Right ventricle myocardium inferior (tissue), 1 donor: ENCODE measurements at places on chromosomes 4 and X.
A peak's percentile ranks its signal among the peaks of the same experiment; 100 is the strongest.

GRCh38 chrX:23953908-23954269 is 46.1 kb downstream of the CXorf58 start:
- no peak for DNase-seq

DNA sequence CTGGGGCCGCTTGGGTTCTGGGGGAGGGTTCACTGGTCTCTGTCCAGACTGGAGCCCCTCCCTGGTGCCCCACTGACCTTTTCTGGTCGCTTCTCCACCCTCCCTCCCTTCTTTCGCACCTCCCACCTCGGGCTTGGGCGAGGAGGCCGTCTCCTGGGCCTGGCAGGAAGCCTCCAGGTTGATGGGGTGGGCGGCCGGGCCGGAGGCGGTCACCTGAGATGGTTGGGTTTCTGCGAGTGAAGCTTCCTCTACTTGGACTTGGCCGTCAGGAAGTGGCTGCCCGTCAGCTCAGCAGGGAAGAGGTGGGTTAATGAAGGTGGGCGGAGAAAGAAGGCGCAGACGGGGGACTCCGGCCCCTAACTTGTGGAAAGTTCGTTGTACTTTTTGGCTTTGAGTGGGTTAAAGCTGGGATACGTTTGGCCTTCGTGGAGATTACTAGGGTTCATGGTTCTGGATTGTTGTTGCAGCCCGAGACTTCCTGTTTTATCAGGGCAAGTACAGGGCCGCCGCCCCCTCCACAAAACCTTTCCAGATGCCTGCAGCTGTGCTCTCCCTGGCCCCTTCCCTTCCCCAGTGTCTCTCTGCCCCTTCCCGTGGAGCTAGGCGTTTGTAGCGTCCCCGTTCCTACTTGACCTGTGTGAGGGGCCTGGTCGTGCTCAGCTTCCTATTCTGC is 1.2 kb downstream of the AKAP17A start:
- no peak for DNase-seq

DNA sequence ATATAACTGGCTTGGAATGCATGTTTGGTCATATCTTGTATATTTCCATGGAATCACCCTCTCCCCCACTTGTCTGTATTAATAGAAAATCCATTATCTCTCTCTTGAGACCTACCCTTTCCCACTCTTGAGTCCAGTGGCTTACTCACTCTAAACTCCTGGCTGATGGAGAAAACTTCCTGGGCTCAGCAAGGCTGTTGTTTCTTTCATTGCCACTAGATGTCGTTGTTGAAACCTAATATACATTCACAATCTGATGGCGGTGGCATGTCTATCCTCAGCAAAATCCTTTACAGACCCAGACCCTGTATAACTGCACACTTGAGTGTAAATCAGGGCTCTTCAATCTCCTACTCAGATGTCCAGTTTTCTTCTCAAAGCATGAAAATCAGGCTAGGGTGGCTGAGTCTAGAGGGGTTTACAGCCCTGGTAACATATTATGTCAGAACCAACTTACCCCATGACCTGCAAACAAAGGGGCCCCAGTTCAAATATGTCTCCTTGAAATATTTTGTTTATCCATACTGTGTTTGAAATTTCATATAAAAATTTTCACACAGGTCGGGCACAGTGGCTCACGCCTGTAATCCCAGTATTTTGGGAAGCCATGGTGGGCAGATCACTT is 70.0 kb upstream of the FAM241A start:
- no peak for DNase-seq

DNA sequence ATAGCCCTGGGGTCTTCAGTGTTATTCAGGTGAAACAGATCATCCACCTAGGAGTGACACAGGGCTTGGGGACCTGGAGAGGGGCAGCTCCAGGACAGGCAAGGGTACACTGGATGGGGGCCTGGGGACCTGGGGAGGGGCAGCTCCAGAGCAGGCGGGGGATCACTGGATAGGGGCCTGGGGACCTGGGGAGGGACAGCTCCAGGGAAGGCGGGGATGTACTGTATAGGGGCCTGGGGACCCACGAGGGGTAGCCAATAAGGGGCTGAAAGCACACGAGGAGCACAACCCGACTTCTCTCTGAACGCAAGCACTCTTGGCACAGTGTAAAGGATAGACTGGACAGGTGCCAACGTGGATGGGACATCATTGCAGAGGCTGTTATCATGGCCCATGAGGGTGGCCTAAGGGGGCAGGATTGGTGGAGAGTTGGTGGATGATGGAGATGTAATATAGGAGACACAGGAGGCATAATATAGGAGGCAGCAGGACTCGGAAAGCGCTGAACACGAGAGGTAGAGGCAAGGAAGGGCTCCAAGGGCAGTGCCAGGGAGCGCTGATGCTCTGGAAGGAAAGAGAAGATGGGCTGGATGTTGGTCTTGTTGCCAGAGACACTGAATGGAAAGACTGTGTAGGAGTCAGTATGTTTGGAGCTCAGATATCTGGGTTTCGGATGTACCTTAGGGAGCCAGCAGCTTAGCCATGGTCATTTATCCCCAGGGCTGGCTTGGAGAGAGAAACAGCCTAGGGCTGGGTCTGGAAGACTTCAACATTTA is 37.9 kb upstream of the FGFBP2 start:
- DNase-seq, result no peak

DNA sequence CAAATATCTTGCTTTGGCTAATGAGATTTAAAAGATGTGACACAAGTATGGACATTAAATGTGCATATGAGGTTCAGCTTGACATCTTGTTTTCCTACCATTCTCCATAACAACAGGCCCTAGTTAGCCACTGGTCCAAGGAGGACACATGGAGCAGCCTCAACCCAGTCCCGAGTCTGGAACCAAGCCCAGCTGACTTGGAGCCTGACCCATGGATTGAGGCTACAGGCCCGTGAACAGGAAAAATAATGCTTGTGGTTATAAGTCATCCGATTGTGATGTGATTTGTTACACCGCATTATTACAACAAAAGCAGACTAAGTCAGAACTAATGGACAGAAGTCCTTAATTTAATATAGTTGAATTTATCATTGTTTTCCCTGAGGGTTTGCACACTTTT is 123.2 kb upstream of the BANK1 start:
- peak; percentile 39 for DNase-seq

DNA sequence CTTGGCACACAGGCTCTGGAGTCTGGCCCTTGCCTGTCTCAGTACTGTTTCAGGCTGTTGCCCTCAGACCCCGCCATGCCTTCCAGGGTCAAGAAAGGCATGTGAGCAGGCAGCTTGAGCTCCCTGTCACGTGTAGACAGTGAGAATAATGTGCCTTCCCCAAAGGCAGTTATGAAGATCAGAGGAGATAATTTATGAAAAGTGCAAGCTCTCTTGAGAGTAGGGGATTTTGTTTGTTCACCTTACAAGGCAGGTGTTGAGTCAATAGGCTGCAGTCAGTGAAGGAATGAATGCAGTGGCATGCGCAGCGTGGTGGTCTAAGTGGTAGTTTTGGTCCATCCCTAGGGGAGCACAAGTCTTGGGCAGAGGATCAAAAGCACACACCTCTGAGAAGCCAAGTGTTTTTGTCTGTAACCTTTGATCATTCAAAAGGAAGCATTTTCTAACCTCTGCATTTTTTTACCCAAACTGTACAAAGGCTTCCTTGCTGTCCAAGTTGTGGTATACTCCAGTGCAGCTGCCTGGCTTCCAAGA is 14.4 kb downstream of the HADH start:
- DNase-seq, result no peak

DNA sequence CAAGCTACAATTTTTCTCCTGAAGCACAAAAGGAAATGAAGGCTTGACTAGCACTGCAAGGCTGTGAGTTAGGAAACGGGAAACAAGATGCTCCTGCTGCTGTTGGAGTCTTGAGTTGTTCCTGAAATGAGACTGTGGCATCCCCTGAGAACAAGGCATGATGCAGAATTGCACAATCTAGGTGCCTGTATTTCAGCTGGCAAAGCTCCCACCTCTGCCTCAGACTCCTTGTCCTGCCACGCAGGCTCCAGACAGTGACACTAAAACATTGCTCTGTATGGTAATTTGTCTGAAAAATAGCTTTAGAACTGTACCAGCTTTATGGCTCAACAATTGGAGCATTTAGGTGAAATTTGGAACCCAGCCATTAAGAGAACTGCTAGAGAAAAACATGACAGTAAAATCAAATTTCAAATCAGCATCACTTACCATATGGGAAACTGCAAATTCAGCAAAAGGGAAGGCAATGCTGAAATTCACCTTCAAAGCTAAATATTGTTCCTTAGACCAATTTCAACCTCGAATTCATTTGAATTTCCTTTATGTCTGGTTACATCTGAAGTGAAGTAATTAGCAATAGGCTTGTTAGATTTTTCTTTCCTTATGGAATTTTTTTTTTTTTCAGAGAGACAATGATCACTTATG is 103.4 kb downstream of the MFAP3L start:
- no peak for DNase-seq

- DNase-seq, result no peak
Observed at GRCh38 chr4:118215826-118216225, 137.0 kb downstream of the PRSS12 start.
